Effector memory CD4-positive, alpha-beta T cell (primary cell): ENCODE measurements at places on chromosomes 13 and 19.

DNA sequence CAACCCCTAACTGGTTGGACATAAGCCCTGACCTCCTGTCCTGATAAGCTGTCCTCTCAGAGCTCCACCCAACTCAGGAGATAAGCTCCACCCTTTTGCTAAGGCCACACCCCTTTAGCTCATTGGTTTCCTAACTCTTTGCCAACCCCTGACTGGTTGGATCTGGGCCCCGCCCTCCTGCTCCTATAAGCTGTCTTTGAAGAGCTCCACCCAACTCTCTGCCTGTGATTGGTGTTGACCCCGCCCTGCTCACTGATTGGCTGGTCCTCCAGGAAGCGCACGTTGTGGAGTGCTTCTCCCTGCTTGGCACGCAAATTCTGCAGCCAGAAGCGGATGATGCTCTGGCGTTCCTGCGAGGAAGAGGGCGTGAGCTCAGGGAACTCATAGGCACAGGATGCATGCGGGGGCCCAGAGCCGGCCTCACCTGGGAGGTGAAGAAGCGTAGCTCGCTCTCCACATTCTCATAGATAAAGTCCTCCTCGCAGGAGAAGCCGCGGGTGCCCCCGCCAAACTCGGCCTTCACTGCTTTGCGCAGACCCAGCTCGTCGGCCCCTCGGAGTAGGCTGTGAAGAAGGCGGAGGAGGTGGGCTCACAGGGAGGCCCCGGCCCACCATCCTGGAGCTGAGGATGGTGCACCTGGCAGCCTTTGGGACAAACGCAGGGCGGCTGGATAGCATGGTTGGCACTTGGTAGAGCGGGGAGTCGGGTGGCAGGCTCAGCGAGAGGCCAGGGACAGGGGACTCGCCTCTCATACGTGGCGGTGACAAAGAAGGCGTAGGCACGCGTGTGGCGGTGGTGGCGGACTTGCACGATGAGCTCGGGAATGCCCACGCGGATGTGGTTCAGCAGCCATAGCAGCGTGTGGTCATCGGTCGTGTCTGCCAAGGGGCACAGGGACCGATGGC is 1.7 kb downstream of the ANO8 start:
- no peak for DNase-seq

- DNase-seq = no peak
Observed at GRCh38 chr13:97274829-97275649, 52.9 kb downstream of the MBNL2 start.

- DNase-seq = no peak
Observed at GRCh38 chr19:16655727-16656126, 4.2 kb downstream of the SMIM7 start.

DNA sequence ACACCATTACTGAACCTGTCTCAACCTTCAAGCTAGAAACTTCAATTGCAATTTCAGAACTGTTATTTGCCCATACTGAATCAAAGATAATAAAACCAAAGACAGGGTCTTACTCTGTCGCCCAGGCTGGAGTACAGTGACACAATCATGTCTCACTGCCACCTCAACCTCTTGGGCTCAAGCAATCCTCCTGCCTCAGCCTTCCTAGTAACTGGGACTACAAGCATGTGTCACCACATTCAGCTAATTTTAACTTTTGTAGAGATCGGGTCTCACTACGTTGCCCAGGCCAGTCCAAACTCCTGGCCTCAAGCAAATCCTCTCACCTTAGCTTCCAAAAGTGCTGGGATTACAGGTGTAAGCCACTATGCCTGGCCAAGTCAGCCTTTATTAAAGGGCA is 143.4 kb downstream of the DIAPH3 start:
- DNase-seq = no peak

- DNase-seq = no peak
Observed at GRCh38 chr13:91593456-91593855, 195.0 kb downstream of the GPC5 start.

DNA sequence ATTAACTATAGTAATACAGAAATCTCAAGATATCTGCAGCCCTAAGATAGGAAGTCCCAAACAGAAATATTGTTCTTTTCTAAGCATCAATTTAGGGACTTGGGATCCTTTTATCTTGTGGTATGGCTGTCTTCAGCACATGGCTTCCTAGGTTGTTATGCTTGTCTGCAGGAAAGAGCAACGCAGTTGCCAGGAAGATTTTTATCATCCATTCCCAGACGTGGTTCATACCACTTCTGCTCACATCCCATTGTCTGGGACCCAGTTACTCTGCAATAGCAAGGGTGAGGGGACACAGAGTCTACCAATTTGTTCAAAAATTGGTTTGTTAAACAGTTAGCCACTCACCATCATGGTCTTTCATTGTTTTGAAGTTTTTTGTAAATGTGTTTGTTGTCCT is 85.6 kb upstream of the RXFP2 start:
- no peak for DNase-seq

GRCh38 chr19:11061952-11062351 is 27.3 kb upstream of the LDLR start:
- no peak for DNase-seq

GRCh38 chr13:20209948-20210347 is 17.2 kb upstream of the GJB2 start:
- DNase-seq = no peak

- no peak for DNase-seq
Observed at GRCh38 chr13:59631271-59631670, 532.5 kb downstream of the DIAPH3 start.
